ENCODE measurements at places on chromosomes 7 and 10. TPM values are rescaled to one million over a fixed set of nuclear protein-coding genes. Genes with fewer than 3 reads are reported as not detected.

The GDF2 gene
- total RNA-seq, result not detected

The CCDC172 gene
- not detected for total RNA-seq

The ARHGEF35 gene
- 2.2 TPM for total RNA-seq

The SPDYE2B gene
- total RNA-seq, result not detected

The PLEKHS1 gene
- total RNA-seq, result 0.13 TPM

The HTR5A gene
- total RNA-seq, result not detected

The CAV1 gene
- total RNA-seq, result 0.30 TPM

The MMRN2 gene
- 0.42 TPM for total RNA-seq

The ZNF804B gene
- total RNA-seq, result not detected

The SLC18A3 gene
- not detected for total RNA-seq

The ACTR3C gene
- total RNA-seq, result 10.2 TPM

The AKR1C3 gene
- total RNA-seq, result 1.4 TPM

The NEUROD6 gene
- total RNA-seq, result not detected

The RET gene
- total RNA-seq, result 0.34 TPM

The JAKMIP3 gene
- 0.39 TPM for total RNA-seq

The ERVW-1 gene
- not detected for total RNA-seq

The SLC16A12 gene
- total RNA-seq, result not detected

Measured in T-helper 17 cell (primary cell).